ENCODE measurements at places on chromosomes 3 and 15. TPM values are rescaled to one million over a fixed set of nuclear protein-coding genes. Genes with fewer than 3 reads are reported as not detected.

C3orf49 gene
- total RNA-seq: not detected

MTHFS gene
- total RNA-seq: 12.0 TPM

USP8 gene
- total RNA-seq: 25.0 TPM

GOLGA6A gene
- not detected for total RNA-seq

ADAMTS7 gene
- total RNA-seq: 39.2 TPM

DNA sequence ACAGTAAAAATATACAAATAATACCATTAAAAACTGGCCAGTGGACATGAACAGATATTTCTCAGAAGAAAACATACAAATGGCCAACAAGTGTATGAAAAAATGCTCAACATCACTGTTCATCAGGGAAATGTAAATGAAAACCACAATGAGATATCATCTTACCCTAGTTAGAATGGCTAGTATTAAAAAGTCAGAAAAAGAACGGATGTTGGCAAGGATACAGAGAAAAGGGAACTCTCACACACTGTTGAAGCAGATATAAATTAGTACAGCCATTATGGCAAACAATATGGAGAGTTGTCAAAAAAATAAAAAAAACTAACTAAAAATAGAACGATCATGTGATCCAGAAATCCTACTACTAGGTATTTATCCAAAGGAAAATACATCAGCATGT is 222.7 kb upstream of the NAALADL2 start:
- no peaks in the 10 kb centered on the region for H3K27me3 ChIP-seq
- no peak overlapping the region for H3K4me3 ChIP-seq
- no peak overlapping the region for H3K27ac ChIP-seq
- H3K4me1 ChIP-seq: no peaks in the 10 kb centered on the region
- no peak for DNase-seq
- no peaks in the 10 kb centered on the region for H3K36me3 ChIP-seq

GRCh38 chr15:63362196-63362595 is 19.4 kb downstream of the CA12 start:
- no peaks in the 10 kb centered on the region for H3K27me3 ChIP-seq
- H3K4me3 ChIP-seq: no peak overlapping the region
- H3K36me3 ChIP-seq: no peaks in the 10 kb centered on the region
- DNase-seq: no peak
- H3K27ac ChIP-seq: peak overlapping the region; percentile 2

DNA sequence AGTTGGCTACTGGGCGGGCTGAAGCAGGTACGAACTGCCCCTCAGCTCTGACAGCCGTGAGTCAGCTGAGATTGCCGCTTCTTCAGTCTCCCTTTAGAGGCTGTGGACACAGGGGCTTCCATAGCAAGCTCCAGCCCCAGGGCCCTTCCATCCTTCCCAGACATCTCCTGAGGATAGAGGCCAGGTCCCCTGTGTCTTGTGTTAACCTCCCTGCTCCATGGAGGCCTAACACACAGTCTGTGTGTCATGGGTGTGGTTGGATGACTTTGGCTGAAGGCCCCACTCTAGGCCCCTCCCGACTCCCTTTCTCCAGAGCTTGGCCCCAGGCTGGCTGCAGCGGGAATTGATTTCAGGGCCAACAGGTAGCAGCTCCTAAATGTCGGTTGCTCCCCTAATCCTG is 116.1 kb upstream of the TLE3 start:
- no peak overlapping the region for H3K27ac ChIP-seq
- peaks cover 12% of the 10 kb centered on the region for H3K4me1 ChIP-seq
- DNase-seq: no peak

GRCh38 chr3:165852711-165853110 is 15.5 kb upstream of the BCHE start:
- DNase-seq: no peak
- no peak overlapping the region for H3K4me3 ChIP-seq

GRCh38 chr15:49863431-49864224 is 242.8 kb downstream of the DTWD1 start:
- H3K4me1 ChIP-seq: no peaks in the 10 kb centered on the region
- no peak overlapping the region for H3K4me3 ChIP-seq
- H3K36me3 ChIP-seq: no peaks in the 10 kb centered on the region
- H3K27ac ChIP-seq: no peak overlapping the region
- DNase-seq: no peak
- H3K27me3 ChIP-seq: no peaks in the 10 kb centered on the region

DNA sequence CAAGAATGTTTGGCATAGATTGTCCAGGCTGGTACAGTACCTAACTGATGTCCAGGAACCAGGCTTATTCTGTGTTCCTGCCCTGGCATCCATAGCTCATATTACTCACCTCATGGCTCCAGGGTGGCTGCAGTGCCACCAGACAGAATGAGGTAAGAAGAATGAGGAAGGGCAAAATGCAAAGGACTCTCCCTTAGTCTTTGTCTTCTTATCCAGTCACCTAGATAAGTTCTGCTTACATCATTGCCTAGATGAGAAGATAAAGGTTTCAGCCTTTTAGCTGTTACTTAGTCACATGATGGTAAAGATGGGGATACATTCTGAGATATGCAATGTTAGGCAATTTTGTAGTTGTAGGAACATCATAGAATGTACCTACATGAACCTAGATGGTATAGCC is 45.8 kb downstream of the CHP1 start:
- H3K36me3 ChIP-seq: peaks cover 64% of the 10 kb centered on the region
- no peaks in the 10 kb centered on the region for H3K27me3 ChIP-seq
- H3K4me3 ChIP-seq: no peak overlapping the region
- no peak for DNase-seq

DNA sequence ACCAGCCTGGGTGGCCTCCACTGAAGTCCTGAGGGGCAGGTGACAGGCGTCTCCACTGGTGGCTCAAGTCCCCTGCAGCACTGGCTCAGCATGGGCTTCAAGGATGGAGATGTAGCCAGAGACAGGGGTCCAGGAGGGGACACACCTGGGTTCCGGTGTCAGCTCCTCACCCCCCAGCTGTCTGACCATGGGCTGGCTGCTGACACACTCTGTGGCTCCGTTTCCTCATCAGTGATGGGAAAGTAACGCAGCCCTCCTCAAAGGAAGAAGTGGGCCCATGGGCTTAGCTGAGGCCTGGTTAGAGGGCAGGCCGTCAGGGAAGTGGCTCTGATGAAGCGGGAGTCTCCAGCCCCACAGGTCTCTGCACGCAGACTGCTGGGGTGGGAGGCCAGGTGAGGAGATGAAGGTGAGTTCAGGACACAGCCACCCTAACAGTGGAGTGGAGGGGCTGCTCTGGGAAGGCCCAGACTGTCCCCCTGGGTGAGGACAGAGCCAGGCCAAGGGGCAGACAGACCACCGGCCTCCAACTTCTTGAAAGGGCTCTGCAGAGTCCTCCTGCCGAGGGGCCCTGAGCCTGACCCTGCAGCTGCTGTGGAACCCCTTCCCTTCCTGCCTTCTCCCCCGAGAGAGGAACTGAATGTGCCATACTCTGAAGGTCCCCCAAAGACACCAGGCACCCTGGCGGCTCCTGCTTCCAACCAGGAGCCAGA is 24.0 kb downstream of the PSTPIP1 start:
- no peaks in the 10 kb centered on the region for H3K4me1 ChIP-seq
- H3K27ac ChIP-seq: no peak overlapping the region
- H3K36me3 ChIP-seq: no peaks in the 10 kb centered on the region
- no peaks in the 10 kb centered on the region for H3K27me3 ChIP-seq
- no peak for DNase-seq
- no peak overlapping the region for H3K4me3 ChIP-seq

DNA sequence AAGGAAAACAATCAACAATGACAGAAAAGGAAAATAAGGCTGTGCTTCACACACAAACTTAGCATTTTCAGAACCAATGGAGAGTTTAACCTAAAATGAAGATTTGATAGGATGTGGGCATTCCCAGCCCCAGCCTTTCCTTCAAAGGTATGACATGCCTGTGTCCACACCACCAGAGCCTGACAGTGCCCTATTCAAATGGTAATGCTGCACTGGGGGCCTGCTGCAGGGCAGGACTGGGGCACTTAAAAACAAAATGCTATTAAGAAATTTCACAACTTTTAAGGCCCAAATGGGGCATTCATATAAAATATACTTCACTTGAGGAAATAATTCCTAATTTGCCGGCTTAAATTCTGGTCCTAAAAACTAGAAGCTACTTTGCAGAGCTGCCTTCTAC is 30.9 kb upstream of the TKT start:
- no peaks in the 10 kb centered on the region for H3K4me1 ChIP-seq
- peaks cover 55% of the 10 kb centered on the region for H3K36me3 ChIP-seq
- no peaks in the 10 kb centered on the region for H3K27me3 ChIP-seq
- no peak overlapping the region for H3K27ac ChIP-seq
- no peak for DNase-seq

- H3K4me3 ChIP-seq: no peak overlapping the region
- H3K36me3 ChIP-seq: no peaks in the 10 kb centered on the region
- H3K27ac ChIP-seq: no peak overlapping the region
- no peaks in the 10 kb centered on the region for H3K27me3 ChIP-seq
- no peak for DNase-seq
Measured at GRCh38 chr3:189632242-189632641, 1.1 kb downstream of the TP63 start.

DNA sequence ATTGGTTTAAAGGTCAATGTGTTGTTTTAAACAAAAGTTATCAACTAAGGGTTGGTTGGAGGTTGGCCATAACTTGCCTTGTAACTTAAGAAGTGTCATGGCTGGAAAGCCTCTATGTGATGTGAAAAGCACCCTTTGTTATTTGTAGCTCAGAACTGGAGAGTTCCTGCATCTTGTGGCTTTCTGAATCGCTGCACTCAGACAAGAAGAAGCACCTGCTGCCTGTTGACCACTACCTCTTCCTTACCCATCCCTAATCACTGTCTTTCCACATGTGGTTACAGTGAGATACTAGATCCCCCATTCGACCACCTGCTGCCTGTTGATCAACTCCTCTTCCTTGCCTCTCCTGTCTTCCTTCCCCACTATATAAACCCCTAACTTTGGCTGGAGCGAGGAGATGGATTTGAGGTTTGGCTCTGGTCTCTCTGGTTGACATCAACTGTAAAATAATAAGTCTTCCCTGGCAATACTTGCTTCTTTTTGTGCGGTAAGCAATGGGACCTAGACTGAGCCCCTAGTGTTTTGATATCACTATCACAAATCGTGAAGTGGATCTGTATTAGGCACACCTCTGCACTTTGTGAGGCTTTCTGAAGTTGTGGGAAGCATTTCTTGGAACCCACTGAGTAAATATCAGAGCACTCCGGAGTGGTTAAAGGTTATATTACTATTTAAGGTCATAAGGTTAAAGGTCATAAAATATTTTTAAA is 13.8 kb downstream of the RPL39L start:
- no peaks in the 10 kb centered on the region for H3K27me3 ChIP-seq
- H3K4me1 ChIP-seq: peaks cover 4% of the 10 kb centered on the region
- H3K27ac ChIP-seq: no peak overlapping the region
- no peak overlapping the region for H3K4me3 ChIP-seq
- DNase-seq: no peak

DNA sequence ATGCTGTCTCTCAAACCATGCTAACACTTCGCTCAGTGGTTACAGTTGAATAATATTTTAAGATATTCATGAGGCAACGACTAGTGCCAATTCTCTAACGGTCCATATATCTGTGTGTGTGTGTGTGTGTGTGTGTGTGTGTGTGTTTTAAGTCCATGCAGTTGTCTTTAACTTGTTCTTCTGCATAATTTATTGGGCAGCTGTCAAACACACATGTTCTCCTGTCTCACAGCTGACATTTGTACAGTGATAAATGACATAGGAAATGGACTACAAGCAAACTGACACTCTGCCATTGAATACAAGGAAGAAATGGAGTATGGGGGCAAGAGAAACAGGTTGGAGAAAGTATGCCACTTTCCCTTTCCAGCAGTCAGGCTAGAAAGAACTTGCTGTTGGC is 172.0 kb downstream of the PDZRN3 start:
- no peak for DNase-seq
- no peak overlapping the region for H3K27ac ChIP-seq
- H3K27me3 ChIP-seq: no peaks in the 10 kb centered on the region
- no peaks in the 10 kb centered on the region for H3K36me3 ChIP-seq
- H3K4me1 ChIP-seq: no peaks in the 10 kb centered on the region
- no peak overlapping the region for H3K4me3 ChIP-seq

- peaks cover 62% of the 10 kb centered on the region for H3K36me3 ChIP-seq
- H3K4me1 ChIP-seq: peaks cover 75% of the 10 kb centered on the region
- H3K27ac ChIP-seq: peak overlapping the region; percentile 34
Measured at GRCh38 chr15:31377030-31377429, 50.4 kb downstream of the KLF13 start.

- no peaks in the 10 kb centered on the region for H3K36me3 ChIP-seq
- no peak overlapping the region for H3K4me3 ChIP-seq
- DNase-seq: no peak
- no peaks in the 10 kb centered on the region for H3K27me3 ChIP-seq
- no peaks in the 10 kb centered on the region for H3K4me1 ChIP-seq
Measured at GRCh38 chr3:156037356-156037755, 83.0 kb upstream of the KCNAB1 start.

DNA sequence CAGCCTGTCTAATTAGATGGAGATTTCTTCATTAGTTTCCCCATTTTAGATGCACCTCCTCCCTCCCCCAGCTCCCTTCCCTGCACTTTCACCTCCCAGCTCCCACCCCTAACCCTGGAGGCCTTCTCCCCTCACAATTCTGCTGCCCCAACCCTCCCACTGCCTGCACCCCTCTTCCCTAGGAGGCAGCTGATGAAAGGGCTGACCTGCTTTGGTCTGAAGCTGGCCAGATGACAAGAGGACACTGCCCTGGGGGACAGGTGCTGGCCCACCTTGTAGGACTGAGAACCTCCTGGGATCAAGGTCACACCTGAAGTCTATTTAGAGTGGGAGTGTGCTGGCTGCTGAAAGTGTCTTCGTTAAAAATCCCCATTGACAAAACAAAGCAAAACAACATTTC is 259.4 kb downstream of the TLE3 start:
- H3K4me3 ChIP-seq: no peak overlapping the region
- H3K4me1 ChIP-seq: no peaks in the 10 kb centered on the region
- no peaks in the 10 kb centered on the region for H3K36me3 ChIP-seq
- H3K27ac ChIP-seq: no peak overlapping the region

Measured in right atrium auricular region (tissue), 2 donors.